Renal cortex interstitium (tissue), 15 donors: ENCODE measurements at places on chromosomes 1 and 21. TPM values are rescaled to one million over a fixed set of nuclear protein-coding genes. Genes with fewer than 3 reads are reported as not detected.

OPRD1 gene
- 0.40 TPM for polyA plus RNA-seq

RHCE gene
- 0.88 TPM for polyA plus RNA-seq

NBPF11 gene
- polyA plus RNA-seq: 29.8 TPM

HPCAL4 gene
- polyA plus RNA-seq: 0.77 TPM

PIGR gene
- 0.85 TPM for polyA plus RNA-seq

CD52 gene
- 3.7 TPM for polyA plus RNA-seq

UBL4B gene
- polyA plus RNA-seq: not detected

SH3BGR gene
- 2.5 TPM for polyA plus RNA-seq

RGS8 gene
- 0.06 TPM for polyA plus RNA-seq

PLD5 gene
- polyA plus RNA-seq: 0.88 TPM

ZMYND12 gene
- polyA plus RNA-seq: 4.2 TPM

VASH2 gene
- polyA plus RNA-seq: 24.7 TPM
